ENCODE measurements at places on chromosomes 3 and 15.

DNA sequence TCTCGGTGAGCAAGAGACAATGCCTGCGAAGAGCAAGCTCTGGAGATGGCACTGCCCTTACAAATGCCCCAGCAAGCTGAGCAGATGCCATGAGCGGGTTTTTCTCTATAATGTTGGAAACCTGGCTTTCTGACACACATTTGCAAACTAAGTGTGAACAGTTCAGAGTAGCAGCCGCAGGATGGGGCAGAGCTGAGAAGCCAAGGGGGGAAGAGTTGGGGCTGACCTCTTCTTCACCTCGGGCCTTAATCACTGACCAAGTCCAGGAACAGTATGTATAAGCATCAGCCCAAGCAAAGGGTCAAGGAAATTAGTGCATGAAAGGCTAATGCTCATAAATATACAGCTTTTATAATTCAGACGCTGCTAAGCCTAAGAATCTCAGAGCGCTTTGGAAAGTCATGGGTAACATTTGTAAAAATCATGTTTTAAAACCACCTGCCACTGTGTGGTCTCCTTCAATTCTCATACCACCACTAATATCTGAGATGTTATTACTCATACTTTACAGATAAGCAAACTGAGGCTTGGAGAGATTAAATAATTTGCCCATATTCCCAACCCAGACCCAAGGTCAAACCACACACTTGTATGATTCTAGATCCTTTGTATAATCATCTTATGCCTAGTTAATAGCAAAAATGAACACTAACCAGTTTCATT lies 603.4 kb downstream of the FOXP1 start:
- no peak for DNase-seq

DNA sequence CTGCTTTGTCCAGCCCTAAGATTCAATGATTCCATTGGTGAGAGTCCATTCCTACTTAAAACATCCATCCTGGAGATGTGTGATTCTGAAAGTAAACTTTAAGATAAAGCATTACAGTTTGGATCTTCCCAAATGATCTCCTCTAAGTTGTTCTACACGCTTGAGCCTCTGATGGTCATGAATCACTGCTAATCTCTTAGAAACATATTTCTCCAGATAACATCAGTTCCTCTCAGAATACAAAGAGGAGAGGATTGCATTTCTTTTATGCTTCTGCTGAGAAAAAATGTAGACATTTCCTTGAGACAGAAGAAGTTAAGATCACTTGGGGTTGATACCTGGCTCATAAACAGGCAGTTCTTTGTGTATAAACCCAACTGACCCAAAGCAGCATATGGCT lies 281.2 kb upstream of the DPH6 start:
- DNase-seq: no peak

GRCh38 chr3:144499001-144499930 lies 527.6 kb downstream of the DIPK2A start:
- no peak for DNase-seq

DNA sequence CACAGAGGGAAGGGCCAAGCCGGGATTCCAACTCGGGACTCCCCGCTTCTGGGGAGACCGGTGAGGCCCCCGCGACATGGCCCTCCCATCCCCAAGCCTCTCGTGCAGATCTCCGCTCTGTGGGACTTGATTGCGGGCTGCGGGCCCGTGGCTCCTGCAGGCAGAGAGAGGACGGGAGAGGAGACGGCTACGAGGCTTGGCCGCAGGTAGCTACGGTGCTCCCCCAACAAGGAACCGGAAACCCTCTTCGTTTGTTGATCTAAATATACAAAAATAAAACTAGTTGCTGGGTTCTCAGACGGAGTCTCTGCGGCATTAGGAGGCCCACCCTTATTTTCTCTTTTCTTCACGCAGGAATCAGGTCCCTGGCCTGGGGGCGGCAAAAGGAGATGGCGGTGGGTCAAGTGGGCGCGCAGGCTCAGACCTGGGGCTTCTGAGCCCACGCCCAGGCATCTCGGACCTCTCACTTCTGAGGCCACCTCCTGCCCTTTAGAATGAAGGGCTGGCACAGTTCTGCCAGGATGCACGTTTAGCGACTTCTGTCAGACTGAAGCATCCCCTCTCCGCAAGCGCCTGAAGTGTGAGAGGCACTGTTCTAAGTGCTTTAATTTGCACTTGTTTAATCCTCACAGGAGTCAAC lies 10.9 kb downstream of the GNB5 start:
- no peak for DNase-seq

All from NAMALWA (cell line).